Hindlimb muscle (tissue), 1 donor: ENCODE measurements at places on chromosomes 3 and 15.

DNA sequence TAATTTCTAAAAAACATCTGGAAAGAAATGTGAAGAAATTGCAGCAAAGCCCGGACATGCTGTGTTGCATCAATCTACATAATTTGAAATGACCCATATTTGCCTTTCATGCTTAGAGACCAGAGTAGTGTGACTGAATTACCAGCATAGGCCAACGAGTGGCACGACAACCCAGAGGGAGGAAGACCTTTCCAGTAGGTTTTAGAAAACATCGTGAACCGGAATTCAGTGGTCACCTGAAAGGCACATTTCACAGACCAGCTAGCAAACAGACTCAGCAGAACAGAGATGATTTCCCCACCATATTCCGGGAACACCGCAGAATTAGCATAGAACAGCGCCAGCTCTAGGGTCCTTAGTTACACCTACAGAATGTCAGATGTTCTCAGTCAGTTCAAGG lies 620.0 kb upstream of the ZNF385D start:
- no peak for DNase-seq

- no peak for DNase-seq
Measured at GRCh38 chr15:90264671-90265070, 801 bp upstream of the NGRN start.

- no peak for DNase-seq
Measured at GRCh38 chr3:186888569-186888968, 41.8 kb upstream of the ST6GAL1 start.

DNA sequence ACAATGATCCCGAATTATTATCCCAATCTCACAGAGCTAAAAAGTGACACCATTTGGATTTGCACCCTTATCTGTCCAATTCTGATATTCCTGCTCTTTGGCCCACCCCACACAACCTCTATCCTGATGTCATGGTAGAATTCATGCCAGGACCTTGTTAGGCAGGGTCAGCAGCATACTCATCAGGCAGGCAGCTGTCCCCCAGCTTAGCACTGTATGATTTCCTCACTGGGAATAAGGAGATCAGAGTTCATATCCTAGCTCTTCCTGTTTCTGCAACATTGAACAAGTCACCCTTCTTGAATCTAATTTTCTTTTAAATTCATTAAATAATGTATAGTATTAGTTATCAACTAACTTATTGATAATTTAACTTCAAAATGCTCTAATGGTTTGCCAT lies 12.0 kb upstream of the C3orf80 start:
- no peak for DNase-seq

GRCh38 chr15:96406701-96407100 lies 76.2 kb downstream of the NR2F2 start:
- no peak for DNase-seq

- no peak for DNase-seq
Measured at GRCh38 chr3:22671848-22672247, 531.3 kb upstream of the UBE2E2 start.

- no peak for DNase-seq
Measured at GRCh38 chr3:142916605-142917004, 27.7 kb upstream of the PCOLCE2 start.

DNA sequence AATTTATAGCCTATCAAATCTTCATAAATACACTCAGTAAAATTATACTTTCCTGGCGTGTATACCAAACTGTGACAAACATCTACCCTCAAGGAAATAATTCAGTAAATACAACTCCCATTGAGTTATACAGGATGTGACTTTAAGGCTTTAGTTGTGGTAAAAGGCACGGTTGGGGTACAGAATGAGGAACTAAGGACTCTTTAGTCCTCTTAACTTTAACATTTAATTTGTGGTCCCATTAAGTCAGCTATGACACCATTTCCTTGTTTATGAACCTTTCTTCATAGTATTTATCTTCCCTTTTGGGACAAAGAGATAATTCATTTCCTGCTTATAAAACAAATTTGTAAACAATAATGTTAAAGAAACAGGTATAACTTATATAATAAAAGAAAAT lies 30.2 kb downstream of the IFT80 start:
- no peak for DNase-seq

DNA sequence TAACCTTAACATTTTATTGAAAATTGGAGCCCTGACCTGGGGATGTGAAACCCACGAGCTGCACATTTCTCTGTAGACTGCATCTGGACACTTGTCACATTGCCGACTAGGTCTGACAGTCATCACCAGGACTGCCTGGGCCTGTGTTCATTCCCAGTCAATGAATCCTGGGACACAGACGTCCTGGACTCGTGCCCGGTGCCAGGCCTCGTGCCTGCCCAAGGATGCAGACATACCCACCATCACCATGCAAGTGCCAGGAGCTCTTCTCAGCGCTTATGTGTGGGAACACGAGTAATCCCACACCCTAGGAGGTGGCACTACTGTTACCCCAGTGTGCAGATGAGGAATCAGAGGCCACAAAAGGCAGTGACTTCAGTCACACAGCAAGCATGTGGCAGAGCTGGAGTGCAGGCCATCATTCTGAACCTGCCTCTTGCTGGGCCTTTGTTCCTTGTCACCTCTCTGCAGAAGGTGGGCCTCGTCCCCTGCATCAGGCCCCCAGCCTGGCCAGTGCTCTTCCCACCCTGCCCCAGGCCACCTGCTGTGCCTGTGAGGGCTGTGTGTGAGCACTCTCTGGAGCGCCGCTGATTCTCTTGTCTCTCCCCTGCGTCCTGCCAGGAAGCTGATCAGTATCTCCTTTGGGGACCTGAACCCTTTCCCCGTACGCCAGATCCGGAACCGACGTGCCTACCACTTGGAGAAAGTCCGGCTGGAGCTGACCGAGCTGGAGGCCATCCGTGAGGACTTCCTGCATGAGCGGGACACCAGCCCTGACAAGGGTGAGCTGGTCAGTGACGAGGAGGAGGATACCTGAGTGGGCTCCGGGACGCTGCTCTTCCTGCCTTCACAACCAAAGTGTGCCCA lies 58.5 kb downstream of the ADAMTS7 start:
- no peak for DNase-seq

GRCh38 chr3:128198313-128198712 lies 45.0 kb downstream of the EEFSEC start:
- no peak for DNase-seq

- peak; percentile 56 for DNase-seq
Measured at GRCh38 chr3:19947549-19948225, 790 bp downstream of the RAB5A start.

GRCh38 chr15:80710635-80711554 lies 15.8 kb downstream of the ABHD17C start:
- DNase-seq: no peak

GRCh38 chr3:69435274-69436265 lies 49.7 kb upstream of the FRMD4B start:
- no peak for DNase-seq

DNA sequence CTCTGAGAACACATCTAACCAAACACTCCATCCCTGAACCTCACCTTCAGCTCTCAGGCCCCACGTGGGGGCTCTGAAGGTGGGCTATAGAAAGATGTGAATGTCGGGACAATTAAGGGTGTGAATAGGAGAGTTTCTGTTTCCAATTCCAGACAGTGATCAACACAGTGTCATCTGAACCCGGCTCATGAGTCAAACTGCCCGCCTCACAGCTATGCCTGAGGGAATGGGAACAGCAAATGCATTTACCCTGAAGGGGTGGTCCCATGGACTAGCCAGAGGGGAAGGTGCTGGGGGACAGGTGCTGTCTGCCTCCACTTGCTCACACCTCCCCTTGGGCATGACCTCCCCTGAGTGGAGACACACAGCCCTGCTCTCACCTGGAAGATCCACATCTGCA lies 6.3 kb downstream of the RTP2 start:
- no peak for DNase-seq

DNA sequence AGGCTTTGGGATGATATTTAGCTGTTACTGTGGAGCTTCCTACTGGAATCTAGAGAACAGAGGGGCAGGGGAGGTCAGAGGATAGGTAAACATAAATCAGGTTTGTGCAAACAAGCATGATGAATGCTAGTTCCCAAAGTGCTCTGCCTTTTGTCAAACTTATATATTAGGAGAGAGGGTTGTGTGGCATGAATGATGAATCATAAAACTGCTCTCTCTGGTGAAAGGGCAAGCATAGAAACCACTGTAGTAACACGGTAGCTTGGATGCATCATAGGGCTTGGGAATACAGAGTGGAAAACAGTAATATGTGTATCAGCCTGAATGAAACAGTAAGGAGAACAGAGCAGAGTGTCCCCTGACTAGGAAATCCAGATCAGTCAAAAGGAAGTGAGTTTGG lies 486.7 kb downstream of the IL5RA start:
- DNase-seq: no peak

- no peak for DNase-seq
Measured at GRCh38 chr3:88863196-88863595, 244.2 kb upstream of the EPHA3 start.

GRCh38 chr15:65611888-65612615 lies 1.1 kb upstream of the INTS14 start:
- DNase-seq: no peak

- no peak for DNase-seq
Measured at GRCh38 chr15:62989366-62990055, 53.0 kb upstream of the TPM1 start.

DNA sequence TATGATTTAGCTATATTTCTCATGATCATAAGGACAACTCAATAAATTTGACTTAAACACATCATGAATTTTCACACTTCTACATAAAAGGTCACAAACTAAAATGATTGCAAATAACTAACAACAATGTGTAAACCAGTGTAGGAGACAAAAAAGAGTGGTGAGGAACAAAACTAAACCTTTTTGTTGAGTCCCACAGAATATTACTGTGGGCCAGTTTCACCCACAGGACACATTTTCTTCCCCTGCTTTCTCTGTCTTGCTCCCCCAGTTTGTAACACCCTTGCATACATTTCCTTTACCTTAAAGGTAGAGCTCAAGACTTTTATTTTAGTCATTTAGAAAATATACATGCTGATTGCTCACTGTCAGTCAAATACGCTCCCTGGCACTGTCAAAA lies 130.9 kb upstream of the GOLGA6L6 start:
- DNase-seq: no peak

DNA sequence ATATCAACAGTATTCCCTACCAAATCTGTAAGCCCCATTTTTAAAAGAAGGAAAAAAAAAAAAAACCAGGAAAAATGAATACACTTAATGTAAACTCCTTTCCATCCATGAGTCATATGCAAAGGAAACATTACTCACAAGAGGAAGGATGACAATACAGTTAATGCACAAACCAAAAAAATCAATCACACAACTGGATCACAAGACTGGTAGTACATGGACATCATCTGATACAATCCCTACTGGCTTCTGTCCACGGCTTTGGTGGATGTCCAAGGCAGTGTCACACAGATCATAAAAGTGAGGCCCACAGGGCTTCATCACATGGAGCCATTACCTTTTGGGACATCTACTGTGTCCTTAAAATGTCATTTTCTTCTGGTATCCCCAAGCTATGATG lies 44.0 kb downstream of the SUCLG2 start:
- no peak for DNase-seq

DNA sequence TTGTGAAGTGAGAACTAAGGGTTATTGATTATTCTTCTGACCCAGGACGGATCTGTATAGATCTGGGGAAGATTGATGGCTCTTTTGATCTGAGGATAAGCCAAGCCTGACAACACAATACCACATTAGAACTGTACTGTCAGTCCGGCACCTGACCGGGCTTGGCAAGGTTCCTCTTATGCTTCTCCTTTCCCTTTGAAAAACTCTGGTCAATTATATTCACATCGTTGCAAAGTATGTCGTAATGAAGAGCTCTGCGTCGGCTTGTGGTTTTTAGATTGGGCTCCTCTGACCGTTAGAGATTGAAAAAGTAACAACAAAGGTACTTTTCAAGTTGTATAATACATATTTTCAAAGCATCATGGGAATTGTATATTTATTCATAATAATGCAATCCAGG lies 389.8 kb downstream of the NR2F2 start:
- DNase-seq: no peak

DNA sequence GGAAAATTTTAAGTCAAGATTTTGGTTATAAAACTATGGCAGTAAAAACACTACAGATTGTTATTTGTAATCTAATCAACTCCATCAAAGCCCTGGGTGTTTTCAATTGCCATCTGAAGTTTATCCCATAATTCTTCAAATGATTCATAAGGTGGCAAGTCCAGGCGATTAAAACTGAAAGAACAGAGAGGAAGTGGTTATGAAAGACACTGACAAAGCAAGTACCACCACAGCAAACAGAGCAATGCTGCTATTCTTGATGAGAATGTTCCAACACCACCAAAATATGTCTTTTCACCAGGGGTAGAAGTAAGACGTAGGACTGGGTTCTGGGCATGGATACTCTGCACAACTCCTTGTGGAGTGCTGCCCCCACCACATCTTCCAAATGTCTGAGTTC lies 86.9 kb upstream of the PRTG start:
- no peak for DNase-seq

DNA sequence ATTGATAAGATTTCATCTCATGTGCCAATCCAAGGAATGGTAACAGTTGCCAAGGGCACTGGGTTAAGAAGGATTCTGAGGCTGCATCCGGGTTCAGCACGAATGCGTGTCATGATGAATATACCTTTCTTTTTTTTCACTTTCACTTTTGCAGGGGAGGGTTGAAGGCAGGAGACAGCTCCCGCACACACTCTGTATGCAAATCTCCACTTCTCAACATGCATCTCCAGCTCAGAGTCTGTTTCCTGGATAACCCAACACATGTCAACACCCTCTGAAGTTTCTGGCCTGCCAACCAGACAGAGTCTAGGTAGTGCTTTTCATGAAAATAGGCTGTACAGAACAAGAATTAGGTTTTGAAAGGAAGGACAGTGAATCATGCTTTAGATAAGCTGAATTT lies 21.6 kb downstream of the B4GALT4 start:
- no peak for DNase-seq

- DNase-seq: no peak
Measured at GRCh38 chr3:47984075-47984728, 32.0 kb downstream of the MAP4 start.

- DNase-seq: no peak
Measured at GRCh38 chr15:56913241-56913640, 5.2 kb upstream of the TCF12 start.

- no peak for DNase-seq
Measured at GRCh38 chr15:92960996-92961681, 61.0 kb downstream of the CHD2 start.

GRCh38 chr3:128523591-128523990 lies 30.6 kb upstream of the GATA2 start:
- no peak for DNase-seq

- no peak for DNase-seq
Measured at GRCh38 chr3:138241061-138241460, 54.0 kb downstream of the ARMC8 start.

GRCh38 chr3:123449102-123449996 lies 459 bp upstream of the ADCY5 start:
- DNase-seq: peak; percentile 54

DNA sequence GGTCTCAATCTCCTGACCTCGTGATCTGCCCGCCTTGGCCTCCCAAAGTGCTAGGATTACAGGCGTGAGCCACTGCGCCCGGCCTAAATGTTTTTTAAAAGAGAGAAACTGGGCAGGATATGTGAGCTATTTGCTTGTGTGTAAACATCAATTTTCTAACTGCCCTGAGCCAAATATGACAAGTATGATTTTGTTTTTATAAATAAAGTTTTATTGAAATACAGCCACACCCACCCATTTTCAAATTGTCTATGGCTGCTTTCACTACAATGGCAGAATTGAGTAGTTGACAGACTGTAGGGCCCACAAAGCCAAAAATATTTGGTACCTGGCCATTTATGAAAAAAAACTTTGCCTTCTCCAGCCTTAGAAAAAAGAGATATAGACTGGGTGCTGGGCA lies 15.9 kb upstream of the HDC start:
- DNase-seq: no peak
